Stimulated activated CD8-positive, alpha-beta memory T cell treated with anti-CD3 and anti-CD28 coated beads, Interleukin-7, amount 100 ng/mL, for 1 hour (primary cell): ENCODE measurements at places on chromosomes 2 and 18.

DNA sequence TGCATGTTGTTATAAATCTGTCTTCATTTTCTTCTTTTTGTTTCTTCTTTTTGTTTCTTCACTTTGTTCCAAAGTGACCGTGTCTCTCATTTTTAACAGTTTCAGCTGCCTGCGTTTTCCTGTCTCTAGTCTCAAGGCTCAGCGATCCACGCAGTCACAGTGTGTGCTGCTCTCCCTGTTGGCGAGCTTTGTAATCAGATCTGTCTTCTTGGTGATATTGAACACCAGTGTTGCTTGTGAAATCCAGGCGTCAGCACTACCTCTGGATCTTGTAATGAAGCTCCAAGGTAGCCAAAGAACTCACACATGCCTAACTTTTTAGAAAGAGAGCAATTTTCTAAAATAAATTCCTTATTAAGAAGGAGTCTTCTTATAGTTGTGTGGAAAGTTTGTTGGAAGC is 13.2 kb downstream of the SNTG2 start:
- no peak for DNase-seq

DNA sequence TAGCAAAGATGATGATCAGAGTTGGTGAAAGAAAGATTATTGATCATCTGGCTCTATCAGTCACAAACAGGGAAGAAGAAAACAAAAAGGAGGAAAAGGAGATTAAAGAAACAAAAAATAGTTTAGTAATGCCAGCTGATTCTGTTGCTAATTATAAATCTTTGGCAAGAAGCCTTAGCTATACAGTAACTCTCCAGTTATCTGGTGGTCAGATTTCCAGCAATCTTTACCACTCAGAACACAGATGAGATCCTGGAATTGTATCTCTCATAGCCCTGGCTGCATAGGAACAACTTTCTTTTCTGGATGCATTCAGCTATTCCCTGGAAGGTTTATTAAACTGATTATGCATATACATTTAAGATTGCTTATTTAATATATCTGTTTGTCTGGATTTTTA is 256.8 kb upstream of the ZEB2 start:
- no peak for DNase-seq

DNA sequence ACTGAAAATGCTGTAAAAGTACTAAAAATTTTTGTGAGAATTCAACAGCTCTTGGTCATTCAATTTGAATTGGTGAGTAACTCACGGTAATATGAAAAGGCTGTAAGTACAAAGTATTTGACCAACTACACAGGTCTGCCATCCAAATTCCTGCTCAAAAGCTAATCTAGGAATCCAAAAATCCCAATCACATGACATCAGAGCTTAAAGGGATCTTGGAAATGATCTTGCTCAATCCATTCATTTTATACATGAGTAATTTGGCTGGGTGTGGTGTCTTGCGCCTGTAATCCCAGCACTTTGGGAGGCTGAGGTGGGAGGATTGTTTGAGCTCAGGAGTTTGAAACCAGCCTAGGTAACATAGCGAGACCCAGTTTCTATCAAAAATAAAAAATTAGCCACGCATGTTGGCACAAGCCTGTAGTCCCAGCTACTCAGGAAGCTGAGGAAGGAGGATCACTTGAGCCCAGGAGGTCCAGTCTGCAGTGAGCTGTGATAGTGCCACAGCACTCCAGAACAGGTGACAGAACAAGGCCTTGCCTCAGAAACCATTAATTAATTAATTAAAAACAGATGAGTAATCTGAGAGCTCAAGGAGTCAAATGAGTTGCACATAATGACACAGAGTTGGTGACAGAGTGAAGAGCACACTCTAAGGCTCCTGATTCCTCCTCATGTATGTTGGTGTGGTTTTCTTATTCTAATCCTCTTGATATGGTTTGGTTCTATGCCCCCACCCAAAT is 19.8 kb downstream of the SPIRE1 start:
- DNase-seq = no peak

DNA sequence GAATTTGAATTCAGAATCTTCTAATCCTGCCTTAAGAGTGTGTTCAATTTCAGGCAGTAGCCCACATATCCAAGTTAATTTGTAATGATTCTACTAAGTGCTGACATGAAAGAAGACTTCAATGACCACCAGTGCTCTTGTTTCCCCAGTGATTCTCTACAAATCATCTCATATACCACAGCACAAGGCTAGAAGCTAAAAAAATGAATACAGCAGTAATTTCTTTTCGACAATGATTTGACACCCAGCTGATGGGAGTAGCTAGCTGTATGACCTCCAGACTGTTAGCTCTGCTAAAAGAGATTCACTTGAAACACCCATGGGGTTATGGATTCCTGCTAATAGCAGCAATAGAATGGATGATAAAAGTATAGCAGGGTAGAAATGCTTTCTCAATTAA is 217.0 kb upstream of the TMEFF2 start:
- DNase-seq = no peak

DNA sequence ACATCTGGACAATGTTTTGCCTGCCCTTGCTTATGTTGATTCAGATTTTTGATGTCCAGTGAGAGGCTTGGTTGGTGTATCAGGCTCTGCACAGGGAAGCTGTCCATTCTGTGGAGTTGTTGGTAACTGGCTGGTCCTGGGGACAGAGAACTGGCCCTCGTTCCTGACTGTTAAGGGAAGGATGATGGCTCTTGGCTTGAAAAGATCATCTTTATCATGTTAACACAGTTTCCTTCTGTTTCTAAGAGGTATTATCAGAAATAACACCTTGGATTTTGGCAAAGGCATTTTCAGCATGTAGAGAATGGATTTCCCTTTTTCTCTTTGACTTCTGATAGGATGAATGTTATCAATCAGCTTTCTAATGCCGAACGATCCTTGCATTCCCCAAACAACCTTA is 19.3 kb downstream of the STK25 start:
- DNase-seq = no peak

DNA sequence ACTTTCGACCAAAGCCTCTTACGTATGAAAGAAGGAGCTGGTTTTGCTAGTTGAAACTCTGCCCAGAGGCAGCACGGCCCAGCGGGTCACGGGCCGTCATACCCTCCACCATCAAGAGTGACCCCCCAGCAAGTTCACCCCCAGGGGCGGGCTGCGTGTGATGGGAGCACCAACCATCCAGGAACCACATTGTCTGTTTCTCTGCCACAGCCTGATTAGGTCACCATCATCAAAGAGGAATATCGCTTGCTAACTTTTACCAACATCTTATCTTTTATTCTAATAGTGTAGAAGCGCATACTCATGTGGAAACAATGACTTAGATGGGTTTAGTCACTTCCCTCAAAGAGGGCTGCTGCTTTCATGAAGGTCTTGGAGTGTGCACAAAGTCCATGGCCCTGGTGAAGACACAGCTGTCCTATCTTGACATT is 116.6 kb upstream of the SMIM21 start:
- no peak for DNase-seq

DNA sequence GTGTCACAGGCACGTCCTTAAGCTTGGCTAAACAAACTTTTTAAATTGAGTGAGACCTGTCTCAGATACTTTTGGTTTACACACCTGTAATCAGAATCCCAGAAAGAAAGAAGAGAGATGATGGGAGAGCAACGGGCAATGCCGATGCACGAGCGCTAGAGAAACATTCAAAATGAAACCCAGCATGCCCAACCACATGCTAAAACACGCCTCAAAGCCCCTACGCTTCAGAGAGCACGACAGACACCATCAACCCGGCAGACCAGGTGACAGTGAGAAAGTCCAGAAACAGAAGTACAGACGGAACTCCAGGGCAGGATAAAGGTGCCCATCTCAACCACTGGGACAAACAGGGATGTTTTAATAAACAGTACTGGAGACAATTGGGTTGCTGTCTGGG is 85.5 kb downstream of the HDAC4 start:
- no peak for DNase-seq

- no peak for DNase-seq
These were observed 469.6 kb upstream of the CELF4 start for GRCh38 chr18:38035193-38035592.

DNA sequence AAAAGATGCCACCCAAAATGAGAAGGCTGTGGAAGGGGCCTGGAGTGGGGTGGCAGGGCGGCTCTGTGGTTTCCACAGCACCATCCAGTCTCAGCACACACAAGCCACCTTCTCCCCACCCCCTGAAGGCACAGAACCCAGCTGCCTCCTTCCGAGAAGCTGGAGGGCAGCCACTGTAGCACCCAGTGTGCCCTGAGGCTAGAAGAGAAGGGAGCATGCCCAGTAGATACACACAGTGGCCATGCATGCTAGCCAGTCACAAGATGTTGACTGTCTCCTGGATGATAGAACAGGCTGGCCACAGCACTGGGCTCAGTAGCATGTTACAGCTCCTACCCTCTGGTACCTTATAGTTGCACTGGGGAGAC is 148.9 kb upstream of the EPAS1 start:
- DNase-seq = no peak

- DNase-seq = no peak
These were observed 10.7 kb downstream of the RPL31 start for GRCh38 chr2:101012706-101013181.

GRCh38 chr2:60496956-60497355 is 56.5 kb downstream of the BCL11A start:
- no peak for DNase-seq

DNA sequence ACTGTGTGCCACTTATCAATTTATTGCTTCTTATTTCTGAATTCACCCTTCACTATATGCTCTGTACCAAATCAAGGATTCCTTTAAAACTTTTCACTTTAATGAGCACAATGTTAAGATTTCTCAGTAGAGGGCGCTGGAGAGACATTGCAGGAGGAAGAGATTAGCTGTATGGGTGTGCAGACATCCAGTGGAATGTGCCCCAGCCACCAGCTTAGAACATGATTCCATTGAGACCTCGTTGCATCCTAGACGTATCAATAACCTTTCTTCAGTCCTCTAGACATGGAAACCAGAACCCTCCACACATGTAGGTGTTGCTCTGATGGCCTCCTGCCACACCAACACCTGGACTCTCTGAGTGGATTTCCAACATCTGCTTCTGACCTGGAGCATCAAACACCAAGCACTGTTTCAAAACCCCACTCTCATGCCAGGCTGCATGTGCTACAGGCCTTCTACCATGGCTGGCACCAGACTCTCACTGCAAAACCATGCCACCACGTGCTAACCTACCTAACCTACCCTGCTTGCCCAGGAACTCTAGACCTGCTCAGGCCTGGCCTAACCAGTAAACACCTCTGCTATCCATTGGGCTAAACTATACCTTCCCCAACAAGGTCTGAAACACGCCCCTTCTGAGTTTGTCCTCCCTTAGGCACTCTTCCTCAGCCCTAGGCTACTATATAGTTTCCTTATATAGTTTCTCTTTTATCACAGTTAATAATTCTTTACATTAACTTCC is 633.2 kb upstream of the PKDCC start:
- DNase-seq = no peak

DNA sequence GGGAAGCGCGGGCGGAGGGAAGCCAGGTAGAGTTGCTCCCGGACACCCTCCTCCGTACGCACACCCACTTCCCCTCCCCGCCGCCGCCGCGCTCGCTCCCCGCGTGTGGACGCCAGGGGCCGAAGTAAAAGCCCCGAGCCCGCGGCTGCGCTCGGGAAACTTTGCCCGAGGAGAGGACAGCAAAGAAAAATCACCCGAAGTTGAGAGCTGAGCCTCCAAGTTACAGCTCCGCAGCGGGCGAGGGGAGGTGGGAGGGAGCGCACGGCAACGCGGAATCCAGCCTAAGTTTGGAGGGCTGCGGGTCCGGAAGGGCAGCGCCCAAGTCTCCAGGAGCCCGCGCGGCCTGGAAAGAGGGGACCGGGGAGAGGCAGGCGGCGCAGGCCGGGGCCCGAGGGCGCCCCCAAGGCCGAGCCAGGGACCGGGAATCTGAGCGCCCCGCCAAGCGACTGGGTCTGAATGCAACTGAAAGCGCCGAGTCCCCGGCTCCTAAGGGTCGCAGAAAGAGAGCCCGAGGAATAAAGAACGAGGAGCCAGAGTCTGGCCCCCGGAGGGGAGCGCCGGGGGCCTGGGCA is 706 bp upstream of the BCL11A start:
- DNase-seq = no peak

DNA sequence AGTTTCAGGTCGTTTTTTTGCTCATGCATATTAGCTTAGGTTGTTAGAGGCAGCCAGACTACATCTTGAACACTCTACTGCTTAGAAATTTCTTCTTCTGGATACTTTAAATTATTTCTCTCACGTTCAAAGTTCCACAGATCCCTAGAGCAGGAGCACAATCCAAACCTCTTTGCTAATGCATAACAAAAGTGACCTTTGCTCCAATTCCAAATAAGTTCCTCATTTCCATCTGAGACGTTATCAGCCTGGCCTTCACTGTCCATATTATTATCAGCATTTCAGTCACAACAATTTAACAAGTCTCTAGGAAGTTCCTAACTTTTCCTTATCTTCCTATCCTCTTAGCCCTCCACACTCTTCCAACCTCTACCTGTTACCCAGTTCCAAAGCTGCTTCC is 50.4 kb upstream of the ERMN start:
- no peak for DNase-seq

DNA sequence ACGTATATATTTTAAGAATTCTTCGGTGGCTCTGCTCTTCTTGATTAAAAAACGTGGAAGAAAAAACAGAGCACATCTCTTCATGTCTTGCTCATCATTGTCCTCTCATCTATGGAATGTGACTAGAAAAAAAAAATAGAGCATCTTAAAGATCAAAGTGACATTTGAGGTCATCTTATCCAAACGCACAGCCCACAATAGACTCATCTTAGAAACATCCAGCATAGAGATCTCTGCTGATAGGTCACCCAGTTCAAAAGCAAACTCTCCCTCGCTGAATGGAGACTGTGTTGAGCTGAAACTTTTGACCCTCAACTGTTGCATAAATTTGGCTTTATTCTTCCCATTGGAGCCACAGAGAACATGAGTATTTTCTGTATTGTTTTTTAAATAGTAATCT is 65.2 kb downstream of the CMPK2 start:
- no peak for DNase-seq

DNA sequence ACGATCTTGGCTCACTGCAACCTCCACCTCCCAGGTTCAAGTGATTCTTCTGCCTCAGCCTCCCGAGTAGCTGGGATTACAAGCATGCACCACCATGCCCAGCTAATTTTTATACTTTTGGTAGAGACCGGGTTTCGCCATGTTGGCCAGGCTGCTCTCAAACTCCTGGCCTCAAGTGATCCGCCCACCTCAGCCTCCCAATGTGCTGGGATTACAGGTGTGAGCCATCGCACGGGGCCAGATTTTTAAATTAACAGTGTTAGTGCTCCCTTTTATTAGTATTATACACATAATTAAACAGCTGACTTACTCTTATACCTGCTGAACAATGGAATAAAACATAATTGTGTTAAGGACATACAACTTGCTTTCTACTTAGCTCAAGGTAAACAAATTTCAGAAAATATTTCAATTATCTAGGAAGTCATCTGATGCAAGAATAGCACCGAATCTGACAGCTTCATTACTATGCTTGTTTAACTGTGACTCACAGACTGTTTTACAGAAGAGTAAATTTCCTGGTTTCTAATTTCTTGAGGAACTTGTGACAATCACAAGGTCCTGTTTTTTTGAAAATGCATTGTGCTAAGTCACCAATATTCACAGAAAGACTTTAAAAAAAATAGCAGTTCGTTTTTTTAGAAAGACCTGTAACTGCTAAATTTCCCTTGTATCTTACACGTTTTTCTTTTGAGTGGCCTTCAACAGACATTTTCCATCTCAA is 51.2 kb downstream of the SPIRE1 start:
- no peak for DNase-seq
